Glutamatergic neuron (in vitro differentiated cells): ENCODE measurements at places on chromosomes 3 and 15. TPM values are rescaled to one million over a fixed set of nuclear protein-coding genes. Genes with fewer than 3 reads are reported as not detected.

The SERPINI2 gene
- not detected for total RNA-seq

The LTK gene
- total RNA-seq = 3.2 TPM

The SERPINI1 gene
- 66.2 TPM for total RNA-seq

The CHST13 gene
- total RNA-seq = not detected

The CACNA1D gene
- total RNA-seq = 5.0 TPM

The BOC gene
- total RNA-seq = 32.9 TPM

The HAUS2 gene
- 24.5 TPM for total RNA-seq

The HHLA2 gene
- not detected for total RNA-seq

The CLRN1 gene
- not detected for total RNA-seq

The WHAMM gene
- 4.2 TPM for total RNA-seq

The KLHL40 gene
- total RNA-seq = 0.44 TPM

The SLC24A5 gene
- total RNA-seq = not detected

The MYO5C gene
- total RNA-seq = 0.66 TPM

The FBLN2 gene
- total RNA-seq = 2.1 TPM

The C2CD4B gene
- not detected for total RNA-seq

The SAMD7 gene
- total RNA-seq = not detected

The CCDC12 gene
- 41.4 TPM for total RNA-seq

The LMAN1L gene
- total RNA-seq = not detected

The AADAC gene
- total RNA-seq = not detected
